Aortic smooth muscle cell (primary cell): ENCODE measurements at places on chromosomes 4 and X. TPM values are rescaled to one million over a fixed set of nuclear protein-coding genes. Genes with fewer than 3 reads are reported as not detected.

The LPAR4 gene
- 0.53 and 0.75 TPM in 2 replicates for total RNA-seq

The REPS2 gene
- 0.37 and 0.40 TPM in 2 replicates for total RNA-seq

The FBXO8 gene
- total RNA-seq = 45.4 and 48.1 TPM in 2 replicates

The DTHD1 gene
- total RNA-seq = not detected in 2 replicates

The LANCL3 gene
- 0.12 and 0.13 TPM in 2 replicates for total RNA-seq

The RASSF6 gene
- 0.13 TPM in 1 of 2 replicates, not detected in the other for total RNA-seq

The EVC gene
- total RNA-seq = 39.4 and 47.8 TPM in 2 replicates

The SCD5 gene
- total RNA-seq = 5.0 and 16.6 TPM in 2 replicates

The STK32B gene
- total RNA-seq = 4.1 and 4.6 TPM in 2 replicates

The NXF2B gene
- not detected in 2 replicates for total RNA-seq
